ENCODE measurements at places on chromosomes 6 and 20.

DNA sequence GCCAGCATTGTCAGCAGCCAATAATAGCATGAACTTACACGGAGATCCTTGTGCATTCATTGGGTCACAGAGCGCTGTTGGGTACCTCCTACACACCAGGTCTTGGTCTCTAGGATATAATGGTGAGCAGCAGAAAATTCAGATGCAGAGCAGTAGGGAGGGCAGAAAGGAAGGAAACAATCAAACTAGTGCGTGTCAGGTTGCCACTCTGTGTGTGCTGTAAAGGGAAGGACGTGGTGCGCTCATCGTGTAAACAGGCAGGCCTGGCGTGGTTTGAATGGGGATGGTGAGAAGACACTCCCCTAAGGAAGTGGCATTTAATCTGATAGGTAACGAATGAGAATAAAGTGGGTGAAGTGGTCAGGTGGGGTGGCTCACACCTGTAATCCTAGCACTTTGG, 336.4 kb downstream of the CDH26 start:
- DNase-seq = no peak

GRCh38 chr6:156197513-156197912, 579.7 kb upstream of the ARID1B start:
- no peak for DNase-seq

DNA sequence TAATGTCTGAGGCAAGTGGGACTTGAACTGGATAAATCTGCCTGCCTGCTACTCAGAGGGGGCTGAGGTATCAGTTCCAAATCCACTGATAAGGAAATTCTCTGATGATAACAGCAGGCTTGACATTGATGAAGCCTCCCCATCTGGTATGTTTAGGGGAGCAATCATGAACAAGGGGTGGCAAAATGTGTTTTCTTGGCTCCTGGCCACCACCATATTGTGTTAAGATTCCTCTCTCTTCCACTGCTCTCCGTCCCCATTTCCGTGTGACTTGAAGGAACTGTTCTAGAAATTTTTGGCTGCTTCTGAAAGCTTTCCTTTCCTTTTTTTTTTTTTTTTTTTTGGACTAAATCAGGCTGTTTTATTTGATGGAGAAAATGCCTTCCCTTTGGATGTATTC, 335.3 kb upstream of the NRSN1 start:
- DNase-seq = no peak

- peak; percentile 27 for DNase-seq
Measured at GRCh38 chr6:143276436-143276835, 174.1 kb downstream of the ADAT2 start.

DNA sequence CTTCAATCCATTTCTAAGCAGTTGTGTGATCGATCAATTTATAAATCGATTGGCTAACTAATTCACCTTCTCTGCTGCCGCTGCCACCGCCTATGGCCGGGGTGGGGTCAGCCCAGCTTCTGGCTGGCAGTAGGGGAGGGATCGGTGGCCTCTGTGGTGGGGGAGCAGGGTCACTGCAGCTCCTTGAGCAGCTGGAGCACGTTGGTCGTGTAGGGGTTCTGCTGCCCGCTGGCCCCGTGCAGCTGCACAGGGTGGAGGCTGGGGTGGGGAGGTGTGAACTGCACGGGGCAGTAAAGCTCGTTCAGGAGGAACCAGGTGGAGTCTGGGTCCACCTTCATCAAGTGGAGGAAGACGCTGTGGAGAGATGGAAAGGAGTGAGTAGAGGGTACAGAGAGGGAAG, 50.0 kb downstream of the TTI1 start:
- DNase-seq = no peak

- DNase-seq = no peak
Measured at GRCh38 chr20:19969507-19970255, 47.5 kb upstream of the NAA20 start.

DNA sequence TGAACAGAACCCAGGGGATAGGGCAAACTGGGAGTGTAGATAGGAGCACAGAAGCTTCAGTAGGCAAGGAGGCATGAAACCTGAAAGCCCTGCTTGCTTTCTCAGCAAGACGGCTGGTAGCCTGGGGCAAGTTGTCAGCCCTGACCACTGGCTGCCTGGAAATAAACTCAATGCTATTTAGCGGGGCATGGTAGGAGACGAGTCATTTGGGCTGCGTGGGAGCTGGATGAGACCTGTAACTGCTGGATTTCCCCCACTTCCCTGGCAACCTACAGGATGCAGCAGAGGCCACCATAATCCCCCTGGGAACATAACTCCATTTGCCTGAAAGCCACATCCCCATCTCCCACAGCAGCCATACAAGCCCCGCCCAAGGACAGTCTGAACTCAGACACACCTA, 332.6 kb upstream of the TBX18 start:
- no peak for DNase-seq

GRCh38 chr20:53284696-53285095, 308.9 kb downstream of the ZNF217 start:
- no peak for DNase-seq

GRCh38 chr6:151147118-151147832, 92.5 kb upstream of the AKAP12 start:
- no peak for DNase-seq

GRCh38 chr6:54096811-54097210, 14.4 kb upstream of the MLIP start:
- no peak for DNase-seq

- no peak for DNase-seq
Measured at GRCh38 chr20:56111961-56112730, 106.8 kb upstream of the CBLN4 start.

DNA sequence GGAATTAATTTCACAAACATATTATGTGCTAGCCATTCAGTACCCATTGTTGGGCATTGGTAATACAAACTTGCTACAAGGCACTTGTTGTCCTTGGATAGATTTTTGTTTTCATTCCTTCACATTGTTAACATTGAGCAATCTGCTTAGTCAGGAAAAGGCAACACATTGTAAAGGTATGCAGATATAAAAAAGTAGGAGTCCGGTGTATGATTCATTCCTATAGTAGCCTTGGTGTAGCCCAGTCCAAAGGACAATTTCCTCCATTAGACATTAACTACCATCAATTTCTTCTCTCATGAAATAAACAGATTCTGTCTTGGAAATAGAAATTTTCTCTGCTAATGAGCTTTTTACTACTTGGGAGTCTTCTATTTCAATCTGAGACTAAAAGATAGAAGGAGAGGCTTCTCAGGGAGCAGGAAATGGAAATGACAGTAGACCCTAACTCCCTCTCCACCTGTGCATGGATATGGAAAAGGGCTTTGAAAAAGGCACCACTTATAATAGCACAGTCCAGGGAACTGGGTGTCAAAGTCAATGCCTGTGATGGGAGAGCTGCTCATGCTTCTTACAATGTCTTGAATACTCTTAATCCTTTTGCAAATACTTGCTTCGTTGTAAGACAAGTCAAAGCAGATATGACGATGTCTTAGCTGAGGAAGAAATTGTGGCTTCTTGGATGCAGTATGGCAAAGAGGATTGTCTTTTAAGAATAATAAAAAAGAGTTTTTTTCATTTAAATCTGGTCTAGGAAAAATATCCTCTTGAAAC, 369.4 kb upstream of the CITED2 start:
- DNase-seq = no peak

- no peak for DNase-seq
Measured at GRCh38 chr6:155026022-155026705, 31.0 kb downstream of the TIAM2 start.

Data from hematopoietic multipotent progenitor cell treated with erythropoietin and hydrocortisone succinate and interleukin-3 and kit ligand, for 6 days (in vitro differentiated cells).